Esophagus mucosa (tissue), 1 donor: ENCODE measurements at places on chromosomes 12 and 14. TPM values are rescaled to one million over a fixed set of nuclear protein-coding genes. Genes with fewer than 3 reads are reported as not detected.
A peak's percentile ranks its signal among the peaks of the same experiment; 100 is the strongest.

- no peak for ATAC-seq
Measured at GRCh38 chr14:62301080-62301479, 538.9 kb downstream of the SNAPC1 start.

CLEC2A gene
- total RNA-seq, result not detected

DNA sequence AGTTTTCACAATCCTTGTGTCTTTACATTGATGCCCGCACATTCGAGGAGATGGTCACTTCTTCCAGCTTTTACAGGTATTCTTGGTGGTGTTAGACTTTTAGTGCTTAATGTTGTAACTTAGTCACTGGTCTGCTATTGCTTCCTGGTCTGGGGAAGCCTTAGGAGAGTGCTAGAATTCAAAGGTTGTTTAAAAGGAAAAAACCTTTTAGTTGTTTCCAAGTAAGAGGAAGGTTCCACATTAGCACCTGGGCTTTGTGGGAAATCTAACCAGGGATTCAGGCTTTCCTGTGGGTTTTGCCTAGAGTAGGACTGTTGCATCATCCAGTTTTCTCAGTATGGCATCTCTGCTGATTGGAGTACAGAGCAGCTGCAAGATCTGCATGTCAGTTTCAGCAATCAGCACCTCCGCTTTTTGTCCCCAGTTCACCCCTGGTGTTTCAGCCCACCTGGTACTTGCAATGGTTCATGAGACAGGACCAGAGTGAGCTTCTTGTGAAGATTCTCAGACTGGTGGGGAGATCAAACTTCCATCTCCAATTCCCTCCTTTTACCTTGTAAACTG is 44.0 kb upstream of the PLBD1 start:
- no peak for ATAC-seq

- ATAC-seq, result peak; percentile 73
Measured at GRCh38 chr14:100370003-100370402, 46.9 kb downstream of the SLC25A47 start.

TMEM132D gene
- not detected for total RNA-seq

DNA sequence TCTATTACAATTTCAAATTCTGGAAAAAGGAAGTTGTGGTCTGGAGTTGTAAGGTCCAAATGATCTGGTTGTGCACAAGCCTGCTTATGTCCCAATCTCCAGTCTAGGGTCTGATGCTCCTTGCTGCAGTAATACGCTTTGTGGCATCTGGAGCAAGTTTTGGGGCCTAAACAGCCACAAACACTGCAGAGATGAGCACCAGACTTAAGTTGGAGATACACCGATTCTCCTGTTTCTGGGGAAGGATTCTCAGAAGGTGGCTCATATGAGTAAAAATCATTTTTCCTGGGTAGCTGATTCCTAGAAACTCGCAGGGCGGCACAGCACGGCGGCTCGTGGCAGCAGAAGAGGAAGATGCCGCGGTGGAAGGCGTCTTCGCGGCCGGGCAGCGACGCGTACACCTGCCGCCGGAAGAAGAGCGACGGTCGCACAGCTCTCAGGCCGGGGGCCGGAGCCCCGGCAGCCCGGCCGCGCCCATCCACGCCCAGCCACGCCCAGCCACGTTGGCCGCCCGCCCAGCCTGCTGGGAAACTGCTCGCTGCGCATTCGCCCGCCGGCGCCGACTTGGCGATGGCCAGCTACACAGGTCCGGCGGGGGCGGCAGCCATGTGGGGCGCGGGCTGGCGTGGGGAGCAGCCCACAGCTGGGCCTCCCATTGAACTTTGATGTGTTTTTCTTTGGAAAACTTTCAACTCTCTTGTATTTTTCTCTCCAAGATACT is 129.0 kb downstream of the ASCL4 start:
- peak; percentile 82 for ATAC-seq

DNA sequence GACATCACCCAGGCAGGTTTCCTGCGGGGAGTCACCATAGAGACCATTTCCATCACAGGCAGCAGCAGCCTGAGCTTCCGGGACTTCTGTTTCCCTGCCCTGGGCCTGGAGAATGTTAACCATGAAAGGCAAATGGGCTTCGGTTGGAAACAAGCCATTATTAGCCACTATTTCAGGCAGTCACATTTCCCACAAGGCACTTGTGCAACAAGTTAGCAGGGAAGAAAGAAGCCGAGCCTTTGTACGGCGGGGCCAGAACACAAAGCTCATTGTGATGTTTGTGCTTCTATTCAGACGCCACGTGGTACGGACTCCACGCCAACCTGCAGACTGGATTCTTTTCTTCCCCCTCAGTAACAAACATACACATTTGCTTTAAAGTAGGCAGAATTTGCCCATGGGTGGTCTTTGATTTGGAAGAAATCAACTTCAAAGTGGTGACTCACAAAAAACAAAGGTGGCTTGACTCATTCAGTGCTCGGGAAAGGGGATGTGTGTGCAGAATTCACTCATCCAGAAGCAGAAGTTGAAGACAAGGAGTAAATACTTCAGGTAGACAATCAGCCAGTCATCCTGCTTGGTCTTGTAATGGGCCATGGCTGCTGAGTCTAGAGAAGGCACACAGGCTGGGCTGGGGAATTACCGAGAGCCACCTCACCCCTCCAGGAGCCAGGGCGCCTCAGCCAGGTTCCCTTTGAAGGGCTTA is 154.2 kb upstream of the PRMT8 start:
- ATAC-seq, result peak; percentile 72

DNA sequence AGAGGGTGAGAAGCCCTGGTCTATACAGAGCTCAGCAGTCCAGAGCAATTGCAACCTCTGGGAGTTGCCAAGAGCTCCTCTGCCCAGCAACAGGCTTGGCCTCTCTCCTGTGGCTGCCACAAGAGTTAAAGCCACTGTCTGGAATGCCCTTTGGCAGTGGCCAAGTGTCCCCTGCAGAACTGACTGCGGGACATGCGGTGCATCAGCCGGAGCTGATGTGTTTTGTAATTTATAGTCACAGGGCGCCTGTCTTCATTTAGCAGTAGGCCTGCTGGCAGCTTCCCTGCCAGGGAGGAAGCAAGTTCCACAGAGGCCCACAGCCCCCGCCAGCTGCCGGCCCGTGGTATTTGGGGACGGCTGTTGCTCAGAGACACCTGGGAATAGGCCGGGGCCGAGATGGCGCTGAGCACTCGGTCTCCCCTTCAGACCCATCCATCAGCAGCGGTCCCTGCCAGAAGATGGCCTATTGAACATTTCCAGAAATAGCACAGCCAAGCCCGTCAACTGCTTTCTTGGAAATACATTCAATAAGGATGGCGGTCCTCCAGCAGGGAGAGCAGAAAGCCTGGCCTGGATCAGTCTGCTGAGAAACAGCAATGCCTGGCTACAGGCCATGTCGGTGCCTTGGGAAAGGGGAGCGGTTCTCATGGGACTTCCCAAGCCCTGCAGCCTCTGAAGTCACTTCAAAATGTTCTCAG is 217.4 kb downstream of the CRADD start:
- peak; percentile 71 for ATAC-seq

SLC25A21 gene
- total RNA-seq, result 0.80 TPM

GRCh38 chr12:124994437-124994975 is 1.1 kb downstream of the BRI3BP start:
- ATAC-seq, result peak; percentile 35

KRT83 gene
- total RNA-seq, result not detected

- no peak for ATAC-seq
Measured at GRCh38 chr14:33985242-33985641, 34.4 kb upstream of the EGLN3 start.

GRCh38 chr14:93295541-93296220 is 37.2 kb downstream of the BTBD7 start:
- ATAC-seq, result no peak

DNA sequence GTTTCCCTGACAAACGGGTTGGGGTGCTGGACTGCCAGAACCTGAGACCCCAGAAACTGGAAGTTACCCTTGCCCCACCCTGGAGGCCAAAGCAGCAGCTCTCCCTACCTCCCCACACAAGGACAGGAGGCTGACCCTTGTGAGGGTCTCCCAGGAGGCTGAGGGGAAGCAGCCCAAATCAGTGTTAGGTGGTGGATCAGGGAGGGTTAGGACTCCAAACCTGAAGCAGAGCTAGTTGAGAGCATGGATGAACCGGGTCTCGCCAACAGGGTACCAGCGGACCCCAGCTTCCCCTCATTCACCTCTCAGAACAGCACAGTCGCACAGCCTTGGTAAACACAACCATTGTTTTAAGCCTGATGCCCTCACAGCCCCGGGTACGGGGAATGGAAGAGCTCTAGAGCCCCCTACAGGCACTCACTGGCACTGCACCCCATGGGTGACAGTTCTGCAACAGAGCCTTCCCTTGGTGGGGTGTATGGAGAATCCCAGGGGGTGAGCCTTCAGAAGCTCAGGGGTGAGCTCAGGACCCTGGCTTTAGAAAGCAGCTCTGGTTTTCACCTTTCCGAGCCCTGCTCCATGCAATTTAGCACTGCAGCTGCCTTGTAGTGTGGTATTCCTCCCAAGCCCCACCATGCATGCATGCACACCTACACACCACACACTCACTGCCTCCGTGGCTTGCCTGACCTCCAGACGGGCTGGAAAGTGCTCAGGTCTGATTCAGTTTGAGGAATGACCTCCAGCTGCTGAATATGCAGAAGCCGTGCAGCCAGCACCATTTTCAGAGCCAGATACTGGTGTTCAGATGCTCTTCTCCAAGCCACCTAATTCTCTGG is 11.2 kb downstream of the ESRRB start:
- ATAC-seq, result peak; percentile 94

DNA sequence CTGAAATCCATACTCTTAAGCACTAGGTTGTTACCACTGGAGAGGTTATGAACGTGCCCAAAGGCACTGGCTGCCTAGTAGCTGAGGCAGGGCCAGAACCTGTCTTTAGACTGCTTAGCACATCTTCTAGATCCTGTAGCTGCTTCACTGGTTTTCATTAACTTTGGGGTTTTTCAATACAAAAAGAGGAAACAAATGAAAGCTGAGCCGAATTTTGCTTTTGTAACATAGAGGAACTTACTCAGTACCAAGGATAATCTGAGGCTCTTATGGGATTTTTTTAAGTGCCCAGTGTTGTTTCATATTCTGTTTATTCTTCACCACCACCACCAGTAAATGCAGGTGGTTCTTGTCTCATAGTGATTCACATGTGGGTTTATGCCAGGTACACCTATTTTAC is 396.1 kb downstream of the RAD51B start:
- ATAC-seq, result peak; percentile 44

DNA sequence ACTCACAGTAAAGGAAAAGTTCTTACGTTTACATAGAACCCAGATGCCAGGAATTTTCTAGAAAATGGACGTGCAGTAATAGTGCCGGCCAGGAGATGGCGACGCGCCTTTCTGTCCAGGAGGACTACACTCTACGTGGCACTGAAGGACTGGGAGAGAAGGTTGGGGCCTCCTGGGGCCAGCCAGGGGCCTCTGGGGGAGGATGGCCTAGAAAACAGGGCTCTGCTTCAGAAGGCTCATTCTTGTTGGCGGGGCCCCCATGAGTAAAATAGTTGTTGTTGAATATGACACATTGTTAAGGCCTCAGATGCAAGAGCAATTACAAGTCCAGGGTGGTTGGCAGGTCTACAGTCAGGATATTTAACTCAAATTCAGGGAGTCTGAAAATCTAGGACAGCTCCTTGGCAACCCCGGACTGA is 120.1 kb upstream of the MAX start:
- ATAC-seq, result peak; percentile 67

- ATAC-seq, result no peak
Measured at GRCh38 chr12:26130728-26131127, 5.9 kb upstream of the BHLHE41 start.

DNA sequence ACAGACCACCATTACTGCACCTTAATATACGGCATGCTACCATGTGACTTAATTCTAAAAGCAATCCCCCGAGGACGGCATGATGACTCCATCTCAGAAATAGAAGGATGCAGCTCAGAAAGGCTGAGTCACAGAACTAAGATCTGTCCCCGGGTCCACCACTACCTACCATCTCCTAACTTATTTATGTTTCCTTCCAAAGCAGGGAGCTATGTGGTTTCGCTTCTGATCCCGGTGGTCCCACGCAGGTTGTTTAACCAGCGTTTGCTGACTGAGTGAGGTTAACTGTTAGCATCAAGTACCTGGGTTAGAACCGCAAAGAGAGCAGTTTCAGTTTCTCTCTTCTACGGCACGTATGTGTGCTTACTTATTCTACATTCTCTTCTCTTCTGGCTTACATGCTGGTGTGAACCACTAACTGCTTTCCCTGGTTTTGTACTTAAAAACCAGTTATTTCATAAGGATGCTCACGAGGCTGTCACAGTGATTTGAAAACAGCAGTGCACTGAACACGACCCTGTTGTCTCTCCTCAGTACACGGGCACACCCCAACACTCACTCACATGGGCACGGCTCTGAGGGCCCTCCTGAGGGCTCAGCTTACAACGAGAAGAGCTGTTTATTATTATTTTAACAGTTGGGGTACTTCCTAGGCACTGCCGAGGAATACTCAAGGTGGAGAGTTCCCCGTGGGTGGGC is 66.7 kb downstream of the CCDC88C start:
- peak; percentile 15 for ATAC-seq

ARHGEF40 gene
- 2.3 TPM for total RNA-seq

DNA sequence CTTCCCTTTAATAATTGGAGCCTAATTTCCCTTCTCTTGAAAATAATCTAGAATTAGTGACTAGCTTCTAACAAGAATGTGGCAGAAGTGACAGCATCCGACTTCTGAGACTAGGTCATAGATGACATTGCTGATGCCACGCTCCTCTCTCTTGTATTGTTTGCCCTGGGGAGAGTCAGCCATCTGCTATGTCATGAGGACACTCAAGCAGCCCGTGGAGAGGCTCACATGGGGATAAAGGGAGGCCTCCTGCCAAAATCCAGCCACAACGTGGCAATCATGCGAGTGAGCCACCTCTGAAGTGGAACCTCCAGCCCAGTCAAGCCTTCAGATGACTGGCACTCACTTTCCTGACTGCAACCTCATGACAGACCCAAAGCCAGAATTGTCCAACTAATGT is 54.2 kb upstream of the LRRK2 start:
- no peak for ATAC-seq

PRB2 gene
- not detected for total RNA-seq

DNA sequence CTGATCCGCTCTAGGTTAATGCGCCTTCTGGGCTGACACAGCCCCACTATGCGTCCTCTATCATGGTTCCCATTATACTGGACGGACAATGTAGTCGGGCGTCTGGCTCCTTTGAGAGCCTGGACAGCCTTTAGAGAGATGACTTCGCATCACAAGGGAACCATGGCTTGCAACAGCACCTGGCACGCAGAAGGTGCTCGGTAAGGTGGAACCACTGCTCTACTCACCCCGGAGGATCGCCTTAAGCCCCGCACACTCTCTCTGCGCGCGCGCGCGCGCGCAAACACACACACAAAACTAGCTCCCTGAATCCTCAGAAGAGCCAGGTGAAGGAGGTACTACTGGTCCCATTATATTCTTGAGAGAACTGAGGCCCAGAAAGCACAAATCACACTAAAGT is 7.1 kb downstream of the MAP3K12 start:
- no peak for ATAC-seq

- ATAC-seq, result no peak
Measured at GRCh38 chr12:114512351-114512750, 106.4 kb upstream of the TBX5 start.

GRIN2B gene
- total RNA-seq, result under 0.01 TPM
